ENCODE measurements at places on chromosomes 11 and 22.
A peak's percentile ranks its signal among the peaks of the same experiment; 100 is the strongest.

DNA sequence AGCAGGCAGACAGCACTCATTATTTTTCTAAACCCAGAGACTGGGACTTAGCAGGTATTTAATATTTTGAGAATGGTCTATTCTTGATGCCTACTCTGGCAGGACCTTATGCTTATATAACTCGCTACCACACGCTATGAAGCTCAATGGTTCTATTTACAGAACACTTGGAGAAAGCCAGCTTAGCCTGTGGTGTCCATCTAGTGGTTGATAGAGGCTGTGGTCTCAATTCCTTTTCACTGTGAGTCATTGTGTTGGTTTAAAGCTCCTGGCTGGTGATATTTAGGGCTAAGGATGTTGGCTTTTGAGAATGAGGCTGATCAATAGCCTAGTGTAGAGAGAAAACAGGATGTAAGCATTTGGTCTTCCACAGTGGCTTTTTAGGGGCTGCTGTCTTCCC, 206.4 kb downstream of the DBX1 start:
- peak; percentile 81 for DNase-seq

- no peak for DNase-seq
Observed at GRCh38 chr22:47168900-47169800, 406.7 kb downstream of the TBC1D22A start.

DNA sequence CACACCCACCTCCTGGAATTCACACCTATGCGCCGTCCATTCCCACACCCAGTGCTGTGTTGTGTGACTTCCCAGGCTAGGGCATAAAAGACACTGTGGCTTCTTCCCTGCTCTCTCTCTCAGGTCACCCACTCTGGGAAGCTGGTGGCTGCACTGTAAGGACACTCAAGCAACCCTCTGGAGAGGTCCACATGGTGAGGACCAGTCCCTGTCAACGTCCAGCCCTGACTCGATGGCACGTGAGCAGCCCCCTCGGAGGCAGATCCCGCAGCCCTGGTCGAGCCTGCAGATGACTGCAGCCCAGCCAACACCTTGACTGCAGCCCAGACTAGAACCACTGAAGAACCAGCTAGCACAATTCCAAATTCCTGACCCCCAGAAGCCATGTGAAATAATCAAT, 16.2 kb downstream of the CBX7 start:
- no peak for DNase-seq

DNA sequence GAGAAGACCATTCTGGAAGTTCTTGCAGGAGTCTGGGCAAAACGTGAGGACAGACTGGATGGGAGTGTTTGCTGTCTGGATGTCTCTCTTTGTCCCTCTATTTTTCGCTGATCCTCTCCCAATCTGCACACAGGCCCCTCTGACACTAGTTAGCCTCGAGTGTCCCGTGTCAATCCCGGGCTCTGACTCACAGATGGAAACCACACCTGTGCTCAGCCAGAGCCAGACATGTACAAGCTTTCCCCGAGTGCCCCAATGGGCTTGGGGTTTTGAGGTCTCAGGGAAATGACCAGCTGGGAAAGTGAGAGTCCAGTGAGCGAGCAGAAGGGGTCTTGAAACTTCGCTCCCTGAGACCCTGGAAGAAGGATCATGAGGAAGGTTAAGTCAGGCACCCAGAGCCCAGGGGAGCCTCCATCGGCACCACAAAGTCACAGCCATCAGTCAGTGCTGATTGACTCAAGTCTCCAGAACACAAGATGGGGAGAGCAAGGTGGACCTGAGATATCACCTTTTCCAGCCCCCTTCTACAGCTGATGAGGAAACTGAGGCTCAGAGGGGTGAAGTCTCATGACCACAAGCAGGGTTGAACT, 13.9 kb downstream of the APOL2 start:
- DNase-seq: no peak

DNA sequence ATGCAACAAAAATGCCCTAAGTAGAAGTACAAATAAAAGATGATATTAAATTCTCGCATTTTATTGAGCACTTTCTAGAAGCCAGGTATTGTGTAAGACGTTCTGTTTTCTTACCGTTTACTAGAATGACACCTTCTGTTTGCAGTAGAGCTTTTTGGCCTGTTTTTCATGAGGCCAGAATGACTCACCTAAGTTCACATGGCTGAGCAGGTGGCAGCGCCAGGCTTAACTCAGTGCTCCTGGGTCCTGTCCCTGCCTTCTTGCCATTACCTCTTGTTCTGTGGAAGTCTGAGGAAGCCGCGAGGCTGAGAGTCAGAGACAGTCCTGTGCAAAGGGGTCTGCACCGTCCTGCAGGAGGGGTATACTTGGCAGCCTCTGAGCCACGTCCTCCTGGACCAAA, 113.8 kb downstream of the ATXN10 start:
- DNase-seq: no peak

DNA sequence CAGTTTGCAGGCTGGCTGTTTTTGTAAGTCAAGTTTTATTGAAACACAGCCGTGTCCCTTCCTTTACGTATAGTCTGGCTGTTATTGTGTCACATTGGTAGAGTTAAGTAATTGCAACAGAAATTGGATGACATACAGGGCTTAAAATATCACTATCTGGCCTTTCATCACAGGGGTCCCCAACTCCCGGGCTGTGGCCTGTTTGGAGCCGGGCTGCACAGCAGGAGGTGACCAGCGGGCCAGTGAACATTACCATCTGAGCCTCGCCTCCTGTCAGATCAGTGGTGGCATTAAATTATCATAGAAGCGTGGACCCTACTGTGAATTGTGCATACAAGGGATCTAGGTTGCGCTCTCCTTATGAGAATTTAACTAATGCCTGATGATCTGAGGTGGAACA, 31.7 kb downstream of the EXT2 start:
- DNase-seq: no peak

- DNase-seq: no peak
Observed at GRCh38 chr11:60165538-60165937, 17.3 kb downstream of the MS4A6A start.

DNA sequence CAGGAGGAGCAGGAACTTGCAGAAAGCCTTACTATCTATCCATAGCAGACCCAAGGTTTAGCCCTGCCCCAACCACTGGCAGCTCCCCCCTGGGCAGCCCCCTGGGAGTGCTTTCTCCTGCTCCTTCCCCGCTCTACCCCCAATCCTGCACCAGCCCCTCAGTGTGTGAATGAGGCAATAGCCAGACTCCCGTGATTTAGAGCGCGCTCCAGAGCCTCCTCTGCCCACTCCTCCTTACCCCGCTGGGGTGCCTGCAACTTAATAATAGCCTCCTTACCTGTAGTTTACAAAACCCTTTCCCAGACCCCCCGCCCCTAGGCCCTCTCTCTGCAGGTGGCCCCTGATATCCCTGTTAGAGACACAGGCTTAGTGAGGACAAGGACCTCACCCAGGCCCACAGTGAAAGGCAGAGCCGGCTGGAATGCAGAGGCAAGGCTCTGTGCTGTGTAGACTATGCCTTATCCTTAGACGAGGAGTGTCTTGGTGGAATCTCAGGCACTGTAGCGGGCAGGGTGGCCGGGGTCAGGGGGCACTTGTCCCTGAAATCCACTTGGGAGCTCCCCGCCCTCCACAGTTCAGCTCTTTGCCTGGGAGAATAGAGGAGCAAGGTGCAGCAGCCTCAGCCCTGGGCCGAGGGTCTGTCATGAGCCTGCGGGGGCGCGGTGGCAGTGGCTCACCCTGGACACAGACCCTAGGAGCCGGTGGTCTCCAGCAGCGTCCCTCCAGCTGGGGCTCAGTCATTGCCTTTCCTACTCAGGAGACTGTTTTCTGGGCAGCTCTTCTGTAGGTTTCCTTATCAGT, 4.3 kb upstream of the CARNS1 start:
- no peak for DNase-seq

DNA sequence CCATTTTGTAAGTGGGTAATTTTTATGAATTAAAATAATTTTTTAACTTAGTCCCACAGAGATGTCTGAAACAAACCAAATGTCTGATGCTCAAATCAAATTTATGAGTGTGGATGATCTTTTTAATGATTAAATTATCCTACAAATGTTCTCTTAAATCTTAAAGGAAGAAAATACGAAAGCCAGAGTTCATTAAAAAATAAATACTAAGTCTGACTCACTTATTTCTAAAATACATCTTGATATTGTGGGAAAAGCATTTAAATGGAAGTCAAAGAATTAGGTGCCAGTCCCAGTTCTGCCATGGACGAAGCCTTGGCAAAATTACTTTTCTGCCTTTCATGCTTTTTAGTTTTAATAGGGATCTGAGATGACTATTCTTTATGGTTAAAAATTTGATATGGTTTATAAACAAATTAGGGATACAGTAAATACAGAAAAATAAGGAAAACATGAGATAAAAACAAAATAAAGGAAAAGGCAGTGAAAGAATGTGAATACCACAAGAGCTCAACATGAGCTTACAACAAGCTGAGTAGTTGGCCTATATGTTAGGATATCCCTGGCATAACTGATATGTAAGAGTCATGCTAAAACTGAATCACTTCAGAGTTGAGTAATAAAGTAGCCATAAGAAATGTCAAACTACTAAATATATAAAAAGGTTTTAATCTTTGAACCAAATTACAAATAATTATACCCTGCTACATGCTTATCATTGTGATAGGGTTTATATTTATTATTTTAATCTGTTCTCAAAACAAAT, 9.2 kb downstream of the CCDC34 start:
- no peak for DNase-seq

DNA sequence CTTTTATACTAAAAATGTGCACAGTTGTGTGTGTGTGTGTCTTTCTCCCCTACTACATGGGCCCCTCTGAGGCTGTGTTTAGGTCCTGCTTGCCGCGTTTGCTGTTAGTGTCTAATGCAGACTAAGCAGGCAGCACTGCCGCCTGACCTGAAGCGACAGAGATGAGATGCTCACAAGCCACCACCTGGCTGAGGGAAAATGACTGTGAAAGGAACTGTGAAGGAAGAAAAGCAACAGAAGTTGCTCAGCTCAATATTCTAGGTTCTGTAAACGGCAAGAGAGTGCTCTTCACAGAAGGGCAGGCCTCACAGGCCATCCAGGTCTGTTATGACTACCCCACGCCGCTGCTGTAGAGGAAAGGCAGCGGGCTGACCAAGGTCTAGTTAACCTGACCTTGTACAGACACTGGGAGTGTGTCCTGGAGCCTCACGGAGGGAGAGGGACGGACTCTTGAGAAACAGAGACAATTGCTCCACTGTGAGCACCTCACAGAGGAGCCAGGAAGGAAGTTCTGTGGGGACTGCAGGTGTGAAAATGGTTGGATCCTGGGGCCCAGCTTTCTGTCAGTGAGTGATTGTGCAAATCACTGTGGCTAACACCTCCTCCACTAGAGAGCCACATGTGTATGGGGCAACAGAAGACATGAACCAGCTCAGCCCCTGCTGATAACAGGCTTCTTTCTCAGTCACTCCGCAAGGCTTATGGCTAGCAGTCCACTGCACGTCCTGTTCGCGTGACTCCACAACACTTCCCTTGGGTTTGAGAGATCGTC, 31.3 kb upstream of the YPEL1 start:
- no peak for DNase-seq

GRCh38 chr22:20319041-20319744, 667 bp downstream of the DGCR6L start:
- DNase-seq: peak; percentile 43

DNA sequence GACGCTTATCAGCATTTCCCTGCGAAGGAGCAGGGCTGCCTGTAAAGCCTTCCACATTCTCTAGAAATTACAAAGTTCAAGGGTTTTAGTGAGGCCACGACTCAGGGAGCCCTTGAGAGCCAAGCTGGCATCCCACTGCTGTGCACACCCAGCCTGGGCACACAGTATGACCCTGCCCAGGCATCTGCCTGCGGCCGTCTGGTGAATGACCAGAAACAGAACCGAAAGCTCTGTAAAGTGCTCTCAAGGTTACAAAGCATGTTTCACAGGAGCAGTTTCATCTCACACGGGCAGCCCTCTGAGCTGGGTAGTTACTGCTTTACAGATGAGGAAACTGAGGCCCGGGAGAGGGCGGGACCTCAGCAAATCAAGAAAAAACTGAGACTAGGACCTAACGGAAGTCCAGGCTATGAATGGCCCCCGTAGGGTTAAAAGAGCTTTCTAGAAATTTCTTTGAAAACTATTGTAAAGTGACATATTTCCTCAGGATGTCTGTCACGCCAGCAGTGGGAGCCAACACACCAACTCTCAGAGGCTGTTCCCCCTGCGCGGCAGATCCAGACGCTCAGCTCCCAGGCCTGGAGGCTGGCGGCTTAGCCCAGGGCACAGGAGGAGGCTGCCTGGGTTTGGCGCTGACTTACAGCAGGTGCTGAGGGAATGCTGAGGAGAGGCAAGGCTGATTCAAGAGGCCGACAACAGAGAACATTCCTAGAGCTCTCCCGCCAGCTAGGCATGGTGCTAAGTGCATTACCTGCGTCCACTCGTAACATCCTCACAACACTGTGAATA, 7.7 kb upstream of the TCF20 start:
- peak; percentile 46 for DNase-seq

GRCh38 chr11:61109671-61110070, 7.4 kb downstream of the CD5 start:
- no peak for DNase-seq

DNA sequence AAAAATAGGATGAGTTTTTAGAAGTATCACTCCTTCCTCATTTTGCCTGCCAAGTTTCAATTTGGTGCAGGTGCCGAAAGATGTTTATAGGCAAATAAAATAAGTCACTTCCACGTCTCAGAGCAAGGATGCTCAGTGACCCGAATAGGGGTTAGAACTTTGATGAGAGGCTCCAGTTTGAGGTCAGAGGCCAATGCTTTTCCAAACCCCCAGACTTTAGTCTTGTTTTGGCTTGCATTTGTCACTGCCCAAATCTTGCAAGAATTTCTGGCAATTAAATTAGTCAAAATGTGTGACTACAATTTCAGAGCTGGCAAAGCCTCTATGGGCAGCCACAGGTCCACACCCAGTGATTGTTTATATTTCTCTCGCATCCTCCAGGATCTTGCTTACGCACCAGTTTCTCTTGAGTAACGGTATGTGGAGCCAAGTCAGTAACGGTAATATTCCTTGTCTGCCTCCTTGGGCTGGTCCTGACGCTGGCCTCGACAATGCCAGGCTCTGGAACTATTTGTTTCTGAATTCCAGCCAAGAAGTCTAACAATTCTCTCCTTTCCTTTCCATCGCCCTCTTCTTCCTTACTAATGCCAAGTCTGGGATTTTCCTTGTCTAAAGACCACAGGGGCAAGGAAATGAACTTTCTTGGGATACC, 9.9 kb upstream of the NUP160 start:
- DNase-seq: no peak

GRCh38 chr11:67664696-67665540, 9.5 kb downstream of the ALDH3B2 start:
- no peak for DNase-seq

GRCh38 chr11:29019960-29020683, 911.9 kb downstream of the METTL15 start:
- DNase-seq: no peak

GRCh38 chr11:61087426-61088119, 14.7 kb upstream of the CD5 start:
- no peak for DNase-seq
